ENCODE measurements at places on chromosomes 13 and 19.

GRCh38 chr13:34153428-34154180, 335.7 kb downstream of the RFC3 start:
- DNase-seq: no peak

- peak; percentile 98 for DNase-seq
These were observed 7.5 kb downstream of the EMP3 start for GRCh38 chr19:48332662-48333466.

DNA sequence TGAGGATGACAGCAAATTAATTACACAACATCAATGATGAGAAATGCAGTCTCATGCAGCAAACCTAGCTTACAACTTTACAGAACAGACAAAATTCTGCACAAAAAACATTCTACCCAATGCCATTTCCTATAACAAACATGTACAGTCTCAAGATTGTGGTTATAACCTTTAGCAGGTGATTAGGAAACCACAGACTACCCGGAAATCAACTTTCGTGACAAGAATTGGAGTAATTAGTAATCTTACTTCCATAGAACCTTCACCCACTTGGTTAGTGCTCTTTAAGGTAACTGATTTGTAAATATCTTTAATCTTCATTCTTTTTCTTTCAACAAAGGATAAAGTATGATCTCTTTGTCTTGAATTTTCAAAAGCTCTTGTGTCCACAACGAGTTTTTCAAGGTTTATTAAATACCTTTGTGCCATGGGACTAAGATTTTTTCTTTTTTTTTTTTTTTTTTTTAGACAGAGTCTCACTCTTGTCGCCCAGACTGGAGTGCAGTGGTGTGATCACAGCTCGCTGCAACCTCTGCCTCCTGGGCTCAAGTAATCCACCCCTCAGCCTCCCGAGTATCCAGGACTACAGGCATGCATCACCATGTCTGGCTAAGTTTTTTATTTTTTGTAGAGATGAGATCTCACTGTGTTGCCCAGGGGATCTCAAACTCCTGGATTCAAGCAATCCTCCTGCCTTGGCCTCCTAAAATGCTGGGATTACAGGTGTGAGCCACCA, 78.8 kb downstream of the MAP4K1 start:
- no peak for DNase-seq

- DNase-seq: no peak
These were observed 12.9 kb downstream of the EEF1AKMT1 start for GRCh38 chr13:20760872-20761271.

GRCh38 chr19:16326401-16327168, 2.0 kb downstream of the KLF2 start:
- no peak for DNase-seq

DNA sequence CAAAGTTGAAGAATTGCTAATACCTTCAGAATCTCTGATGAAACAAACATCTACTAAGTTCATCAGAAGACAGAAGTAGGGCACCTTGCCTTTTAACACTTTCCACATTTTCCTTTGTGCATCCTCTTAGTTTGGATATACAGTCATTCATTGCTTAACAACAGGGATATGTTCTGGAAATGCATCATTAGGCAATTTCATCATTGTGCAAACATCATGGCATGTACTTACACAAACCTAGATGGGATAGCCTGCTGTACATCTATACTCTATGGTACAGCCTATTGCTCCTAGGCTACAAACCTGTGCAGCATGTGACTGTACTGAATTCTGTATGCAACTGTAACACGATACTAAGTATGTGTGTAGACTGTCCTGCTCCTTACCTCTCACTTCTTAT, 169.8 kb downstream of the SUCLA2 start:
- DNase-seq: no peak

- no peak for DNase-seq
These were observed 19.6 kb downstream of the USP12 start for GRCh38 chr13:27151798-27152599.

DNA sequence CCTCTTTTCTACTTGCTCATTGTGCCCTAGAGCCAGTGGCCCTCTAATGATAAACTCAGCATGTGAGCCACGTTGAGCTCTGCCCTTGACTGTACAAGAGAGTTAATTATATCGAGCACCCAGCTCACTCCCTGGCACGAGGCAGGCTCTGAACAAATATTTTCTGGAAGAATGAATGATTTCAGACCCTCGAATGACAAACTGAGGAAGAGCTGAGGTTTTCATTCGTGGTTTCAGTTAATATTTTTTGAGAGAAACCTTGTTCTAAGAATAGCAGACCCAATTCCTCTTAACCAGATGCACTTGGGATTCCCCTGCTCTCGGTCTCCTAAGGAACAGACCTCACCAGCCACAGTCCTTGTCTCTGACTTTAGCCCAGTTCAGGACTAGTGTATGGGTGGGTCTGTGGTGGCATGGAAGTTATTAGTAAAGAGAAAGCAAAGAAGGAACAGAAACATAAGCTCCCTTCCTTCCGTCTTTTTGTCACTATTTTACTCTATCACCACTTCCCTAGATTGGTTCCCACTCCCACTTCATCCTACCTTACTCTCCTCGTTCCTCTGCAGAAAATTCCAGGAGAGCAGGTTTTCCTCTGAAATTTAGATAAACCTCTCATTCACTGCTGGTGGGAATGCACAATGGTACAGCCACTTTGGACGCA, 22.1 kb upstream of the WDFY2 start:
- no peak for DNase-seq

- peak; percentile 86 for DNase-seq
These were observed 160.5 kb downstream of the STK24 start for GRCh38 chr13:98416408-98416807.

GRCh38 chr13:44732503-44733098, 156.5 kb upstream of the TSC22D1 start:
- DNase-seq: no peak

GRCh38 chr13:26440111-26440510, 117.4 kb upstream of the WASF3 start:
- DNase-seq: no peak

DNA sequence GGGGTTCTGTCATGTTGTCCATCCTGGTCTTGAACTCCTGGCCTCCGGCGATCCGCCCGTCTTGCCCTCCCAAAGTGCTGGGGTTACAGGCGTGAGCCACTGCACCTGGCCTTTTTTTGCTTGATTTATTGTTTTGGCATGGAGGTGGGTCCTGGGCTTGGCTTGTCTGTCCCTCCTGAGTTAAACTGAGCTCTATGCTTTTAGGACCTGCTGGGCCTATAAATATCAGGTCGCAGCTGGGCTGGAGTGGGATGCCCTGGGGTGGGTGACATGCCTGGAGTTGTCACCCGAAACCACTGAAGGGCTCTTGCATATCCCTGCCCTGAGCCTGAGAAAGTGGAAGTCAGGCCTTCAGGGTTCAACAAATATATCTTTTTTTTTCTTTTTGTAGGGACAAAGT, 5.5 kb downstream of the ARRDC5 start:
- no peak for DNase-seq

GRCh38 chr19:33430674-33431277, 57.3 kb downstream of the CEBPG start:
- DNase-seq: peak; percentile 80

DNA sequence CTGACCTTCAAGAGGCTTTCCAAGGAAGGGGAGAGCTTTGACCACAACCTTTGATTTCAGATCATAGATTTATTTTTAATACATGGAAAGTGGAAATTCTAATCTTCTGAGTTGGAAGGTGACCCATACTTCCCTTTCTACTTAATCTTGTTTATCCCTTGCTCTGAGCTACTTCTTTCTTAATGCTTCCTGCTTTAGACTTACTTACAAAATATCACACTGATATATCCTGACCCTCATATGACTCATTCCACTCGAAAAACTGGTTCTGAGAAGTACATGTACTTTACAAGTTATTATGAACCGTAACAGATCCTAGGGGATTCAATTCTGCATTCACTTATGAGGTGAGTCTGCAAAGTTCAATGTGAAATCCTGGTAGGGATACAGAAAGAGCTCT, 76.2 kb upstream of the IRS2 start:
- DNase-seq: peak; percentile 3

DNA sequence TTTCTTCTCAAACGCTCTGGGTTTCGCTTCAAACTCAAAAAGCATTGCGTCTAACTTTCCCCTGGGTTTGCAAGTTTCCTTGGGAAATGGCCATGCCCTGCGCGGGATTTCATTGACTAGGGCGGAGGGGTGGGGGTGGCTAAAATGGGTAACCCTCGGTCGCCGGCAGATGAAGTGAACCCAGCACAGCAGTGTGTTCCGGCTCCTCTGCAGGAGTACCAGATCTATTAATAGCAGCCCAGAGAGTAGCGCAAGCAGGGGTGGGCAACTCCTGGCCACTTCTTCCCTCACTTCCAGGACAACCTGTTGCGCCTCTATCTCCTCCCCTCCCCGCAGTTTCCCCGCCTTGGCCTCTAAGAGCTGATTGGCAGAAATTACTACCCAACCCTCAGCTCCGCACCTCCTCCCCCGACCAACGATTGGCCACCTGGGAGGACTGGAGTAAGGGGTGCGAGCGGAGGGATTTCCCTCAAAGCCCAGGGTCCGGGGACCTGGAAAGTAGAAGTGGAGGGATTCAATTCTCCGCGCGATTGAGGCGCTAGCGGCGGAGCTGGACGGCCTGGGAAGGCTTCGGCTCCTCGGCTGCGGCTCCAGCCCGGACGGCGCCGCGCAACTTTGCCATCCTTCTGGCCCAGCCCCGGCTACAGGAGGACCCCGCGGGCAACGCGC, at the start of gene FREM2:
TSS of gene FREM2 (plus strand) at position 501 of the 669 bp plus-strand sequence. CDS start 268 bp downstream, outside the sequence.
- peak; percentile 88 for DNase-seq

GRCh38 chr19:4980838-4981680, 12.1 kb downstream of the KDM4B start:
- no peak for DNase-seq

DNA sequence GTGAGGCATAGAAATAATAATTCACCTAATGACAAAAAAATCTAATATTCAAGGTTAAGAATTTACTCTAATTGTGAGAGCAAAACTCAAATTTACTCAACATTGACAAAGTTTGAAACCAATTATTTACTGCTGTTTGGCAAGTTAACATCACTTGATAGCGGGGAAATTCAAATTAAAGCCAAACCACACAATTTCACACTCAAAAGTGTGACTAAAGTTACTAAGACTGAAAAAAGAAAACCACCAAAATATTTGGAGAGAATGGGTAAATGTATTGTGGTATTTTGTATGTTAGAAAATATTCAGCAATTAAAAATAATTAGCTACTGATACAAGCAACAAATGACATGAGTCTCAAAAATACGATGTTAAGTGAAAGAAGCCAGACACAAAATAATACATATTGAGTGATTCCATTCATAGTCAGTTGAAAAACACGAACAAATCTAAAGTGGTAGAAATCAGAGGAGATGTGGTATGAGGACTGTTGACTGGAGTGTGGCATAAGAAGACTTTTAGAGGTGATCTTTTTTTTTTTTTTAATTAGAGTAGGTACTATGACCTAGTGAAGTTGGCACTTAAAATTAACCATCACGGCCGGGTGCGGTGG, 541.4 kb upstream of the ATXN8OS start:
- DNase-seq: no peak

DNA sequence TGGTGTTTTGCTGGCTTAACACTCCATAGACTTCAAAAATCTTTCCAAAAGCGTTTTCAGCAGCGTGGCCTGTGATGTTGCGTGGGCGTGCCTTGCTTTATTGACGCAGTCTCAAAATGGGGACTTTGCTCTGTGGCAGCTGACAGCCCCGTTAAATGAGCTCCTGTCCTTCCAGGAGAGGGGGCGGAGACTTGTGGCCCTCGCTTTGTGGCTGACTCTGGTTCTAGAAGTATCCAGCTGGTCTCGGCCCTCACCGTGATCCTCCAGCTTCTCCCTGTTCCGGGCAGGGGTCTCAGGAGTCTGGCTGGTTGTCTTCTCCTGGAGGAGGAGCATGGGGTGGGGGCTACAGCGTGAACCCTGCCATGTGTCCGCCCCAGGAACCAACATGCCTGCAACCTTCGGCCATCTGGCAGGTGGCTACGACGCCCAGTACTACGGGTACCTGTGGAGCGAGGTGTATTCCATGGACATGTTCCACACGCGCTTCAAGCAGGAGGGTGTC, 8.4 kb upstream of the ZNF554 start:
- no peak for DNase-seq

- no peak for DNase-seq
These were observed 25.9 kb downstream of the GRIN2D start for GRCh38 chr19:48419158-48419920.

- DNase-seq: peak; percentile 44
These were observed 2.1 kb upstream of the HOOK2 start for GRCh38 chr19:12777217-12778016.

DNA sequence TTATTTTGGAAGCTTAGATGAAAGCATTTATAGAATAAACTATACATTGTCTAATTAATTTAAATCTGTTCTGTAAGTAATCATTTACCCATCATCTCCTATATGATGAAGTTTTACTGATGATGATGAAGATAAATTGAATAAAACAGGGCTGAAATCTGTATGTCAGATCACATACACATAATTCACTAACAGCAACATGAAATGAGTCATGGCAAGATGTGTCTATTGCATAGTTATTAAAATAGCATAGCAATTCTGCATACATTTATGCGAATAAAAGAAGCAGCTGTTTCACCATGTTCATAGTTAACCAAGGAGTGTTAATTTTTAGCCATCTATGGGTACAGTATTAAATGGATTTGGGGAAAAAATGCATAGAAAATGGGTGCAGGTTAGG, 424.9 kb downstream of the LIG4 start:
- no peak for DNase-seq

DNA sequence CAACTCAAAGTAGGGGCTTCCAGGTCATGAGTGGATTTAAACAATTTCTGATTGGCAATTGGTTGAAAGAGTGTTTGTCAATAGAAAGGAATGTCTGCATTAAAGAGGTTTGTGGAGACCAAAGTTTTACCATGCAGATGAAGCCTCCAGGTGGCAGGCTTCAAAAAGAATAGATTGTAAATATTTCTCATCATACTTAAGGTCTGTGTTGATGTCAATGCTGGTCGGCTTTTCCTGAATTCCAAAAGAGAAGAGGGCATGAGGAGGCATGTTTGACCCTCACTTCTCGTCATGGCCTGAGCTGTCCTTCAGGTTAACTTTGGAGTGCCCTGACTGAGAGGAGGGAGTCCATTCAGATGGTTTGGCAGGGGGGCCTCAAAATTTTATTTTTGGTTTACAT, 125.4 kb upstream of the RFC3 start:
- DNase-seq: no peak

DNA sequence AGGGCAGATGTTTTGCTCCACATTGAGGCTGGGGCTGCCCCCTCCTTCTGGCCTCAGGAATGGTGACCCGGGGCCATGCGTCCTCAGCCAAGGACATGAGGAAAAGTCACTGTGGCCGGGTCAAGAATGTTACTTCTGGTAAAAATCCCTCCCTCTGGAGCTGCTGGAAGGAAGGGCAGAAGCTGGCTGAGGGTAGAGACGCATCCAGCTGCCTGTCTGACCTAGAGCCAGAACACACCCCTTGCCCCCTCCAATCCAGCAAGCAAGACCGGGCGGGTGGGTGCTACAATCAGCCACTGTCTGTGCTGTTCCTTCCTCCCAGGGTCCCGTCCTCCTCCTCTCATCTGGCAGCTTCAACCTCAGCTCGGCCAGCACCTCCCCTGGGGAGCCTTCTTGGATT, 59.0 kb downstream of the PTPRS start:
- DNase-seq: no peak

DNA sequence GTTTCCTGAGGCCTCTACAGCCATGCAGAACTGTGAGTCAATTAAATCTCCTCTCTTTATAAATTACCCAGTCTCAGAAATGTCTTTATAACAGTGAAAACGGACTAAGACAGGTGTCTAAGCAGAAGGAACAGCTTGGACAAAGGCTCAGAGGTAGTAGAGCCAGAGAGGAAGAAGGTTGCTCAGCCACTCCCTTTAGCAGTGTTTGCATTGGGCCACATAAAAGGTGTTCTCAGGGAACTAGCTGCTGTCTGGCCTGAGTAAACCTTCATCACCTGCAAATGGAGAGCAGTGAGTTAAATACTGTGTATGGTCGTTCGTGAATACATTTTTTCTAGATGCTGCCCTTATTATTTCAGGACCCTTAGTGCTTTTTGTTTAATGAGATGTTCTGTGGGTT, 383.4 kb downstream of the EFNB2 start:
- DNase-seq: no peak

Data from NCI-H345 (cell line).